T follicular helper cell (primary cell): ENCODE measurements at places on chromosomes 3 and 15.

GRCh38 chr3:10628891-10629670, 123.7 kb upstream of the ATP2B2 start:
- no peak for DNase-seq

GRCh38 chr3:23662079-23662617, 143.6 kb upstream of the UBE2E1 start:
- no peak for DNase-seq

GRCh38 chr3:185316740-185317412, 46.1 kb upstream of the MAP3K13 start:
- no peak for DNase-seq

- DNase-seq, result no peak
Measured at GRCh38 chr3:16433701-16434151, 79.8 kb downstream of the RFTN1 start.

DNA sequence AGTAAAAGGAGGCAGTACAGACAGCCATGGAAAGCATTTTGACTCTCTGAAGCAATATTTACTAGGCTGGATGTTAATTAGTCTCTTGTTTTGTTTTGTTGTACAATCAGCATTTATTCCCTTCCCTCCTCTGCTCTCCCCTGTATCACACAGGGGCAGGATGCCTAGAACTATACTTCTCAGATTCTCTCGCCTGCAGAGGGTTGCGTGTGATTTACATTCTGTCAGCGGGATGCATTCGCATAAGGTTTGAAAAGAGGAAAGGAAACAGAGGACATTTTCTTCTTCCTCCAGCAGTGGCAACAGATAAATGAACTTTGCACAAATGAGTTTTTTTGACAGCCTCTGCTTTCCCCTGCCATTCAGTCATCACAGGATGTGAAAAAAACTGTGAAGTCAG, 188.3 kb downstream of the RSL24D1 start:
- DNase-seq, result no peak

DNA sequence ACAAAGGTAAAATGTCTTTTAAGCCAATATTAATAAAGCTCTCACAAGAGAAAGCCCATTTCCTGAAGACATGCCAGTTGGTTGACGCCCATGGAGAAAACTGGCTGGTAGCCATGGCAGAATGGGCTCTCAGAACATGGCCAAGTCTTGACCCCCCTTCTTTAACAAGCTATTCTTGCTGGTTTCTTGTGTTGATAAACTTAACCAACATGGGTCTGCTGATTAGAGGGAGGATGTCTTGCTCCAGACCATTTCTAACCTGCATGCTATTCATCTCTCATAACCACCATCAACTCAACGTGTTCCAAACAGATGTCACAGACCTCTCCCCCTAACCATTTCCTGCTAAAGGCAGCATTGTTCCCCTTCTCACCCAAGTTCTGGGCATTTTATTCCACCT, 25.7 kb downstream of the NTRK3 start:
- no peak for DNase-seq

GRCh38 chr3:112032098-112032731, 2.3 kb upstream of the TMPRSS7 start:
- DNase-seq, result no peak

DNA sequence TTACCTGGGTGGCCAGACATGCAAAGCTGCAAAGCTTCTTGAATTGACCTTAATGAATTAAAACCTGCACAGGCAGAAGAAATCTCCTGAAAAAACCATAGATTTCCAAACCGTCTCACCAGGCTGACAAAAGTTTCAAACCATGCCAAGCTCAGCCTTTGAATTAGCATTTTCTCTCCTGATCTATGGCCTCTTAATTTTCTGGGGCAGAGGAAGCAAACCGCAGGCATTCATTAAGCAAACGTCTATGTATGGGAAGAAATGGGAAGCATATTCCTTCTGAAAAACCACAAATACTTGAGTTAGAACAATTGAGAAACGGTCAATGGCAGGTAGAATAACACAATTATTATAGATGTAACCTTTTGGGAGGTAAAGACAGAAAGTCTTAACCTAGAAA, 500.2 kb upstream of the NR2F2 start:
- no peak for DNase-seq

DNA sequence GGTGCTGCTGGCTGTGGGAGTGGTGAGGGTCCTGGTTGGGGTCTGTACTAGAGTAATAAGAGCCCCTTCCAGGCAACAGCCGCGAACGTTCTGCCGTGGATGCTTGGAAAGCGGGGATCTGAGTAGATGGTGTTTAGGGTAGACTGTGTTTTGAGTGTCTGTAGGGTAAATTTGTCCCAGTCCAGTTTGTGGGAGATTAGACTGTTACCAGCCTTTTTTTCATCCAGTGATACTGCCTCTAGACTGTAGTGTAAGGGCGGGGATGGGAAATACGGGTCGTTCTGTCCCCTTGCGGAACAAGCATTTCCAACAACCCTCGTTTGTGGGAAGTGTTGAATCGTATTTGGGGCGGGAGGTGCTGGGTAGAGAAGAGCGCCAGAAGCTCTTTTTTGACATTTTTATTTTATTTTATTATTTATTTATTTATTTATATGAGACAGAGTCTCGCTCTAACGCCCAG, 424 bp downstream of the HAUS2 start:
- DNase-seq, result no peak
